ENCODE measurements at places on chromosomes 7 and 10.

GRCh38 chr7:52197221-52197620 lies 838.2 kb upstream of the POM121L12 start:
- DNase-seq, result no peak

GRCh38 chr10:21976739-21977138 lies 26.8 kb downstream of the DNAJC1 start:
- no peak for DNase-seq

GRCh38 chr7:30347226-30348082 lies 63.1 kb downstream of the ZNRF2 start:
- no peak for DNase-seq

GRCh38 chr10:49143249-49143648 lies 9.4 kb upstream of the FAM170B start:
- DNase-seq, result no peak

DNA sequence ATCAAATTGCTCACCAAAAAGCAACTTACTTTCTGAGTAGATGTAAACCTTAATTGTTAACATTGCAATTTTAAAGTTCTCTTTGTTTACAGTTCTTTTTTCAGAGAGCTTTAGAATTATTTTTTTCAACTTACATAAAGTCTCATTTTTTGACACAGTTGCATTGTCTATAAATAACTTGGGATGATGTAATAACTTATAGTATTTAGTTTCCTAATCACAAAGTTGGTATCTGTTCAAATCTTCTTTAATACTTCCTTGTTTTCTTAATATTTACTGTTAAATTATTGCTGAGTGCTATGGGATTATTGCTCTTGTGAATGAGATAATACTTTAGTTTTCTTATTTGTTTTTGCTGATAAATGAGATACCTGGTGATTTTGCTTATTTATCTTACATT lies 18.9 kb upstream of the SUV39H2 start:
- DNase-seq, result no peak

GRCh38 chr10:17407047-17407446 lies 47.3 kb downstream of the ST8SIA6 start:
- no peak for DNase-seq

DNA sequence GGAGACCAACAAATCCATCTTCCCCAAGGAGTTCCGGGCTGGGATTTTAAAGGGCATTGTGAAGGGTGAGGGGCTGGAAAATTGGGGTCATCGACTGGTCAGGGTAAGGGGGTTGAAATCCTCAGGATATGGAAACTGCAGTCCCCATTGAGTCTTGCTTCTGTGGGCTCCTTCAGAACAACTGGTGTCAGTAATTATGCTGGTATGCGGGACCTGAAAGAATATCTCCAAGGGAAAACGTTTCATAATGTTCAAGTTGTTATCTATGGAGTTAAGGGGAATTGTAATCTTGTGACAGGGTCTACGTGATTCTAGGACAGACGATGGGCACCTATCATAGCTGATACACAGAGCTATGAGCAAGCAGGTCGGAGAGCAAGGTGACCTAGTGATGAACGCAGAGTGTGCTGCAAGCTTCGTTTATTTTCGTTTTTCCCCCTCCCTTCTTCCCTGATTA lies 494 bp upstream of the RHBDD2 start:
- no peak for DNase-seq

- no peak for DNase-seq
These were observed 16.4 kb upstream of the NPS start for GRCh38 chr10:127532659-127533058.

- no peak for DNase-seq
These were observed 3.6 kb downstream of the CASP7 start for GRCh38 chr10:113683300-113683699.

DNA sequence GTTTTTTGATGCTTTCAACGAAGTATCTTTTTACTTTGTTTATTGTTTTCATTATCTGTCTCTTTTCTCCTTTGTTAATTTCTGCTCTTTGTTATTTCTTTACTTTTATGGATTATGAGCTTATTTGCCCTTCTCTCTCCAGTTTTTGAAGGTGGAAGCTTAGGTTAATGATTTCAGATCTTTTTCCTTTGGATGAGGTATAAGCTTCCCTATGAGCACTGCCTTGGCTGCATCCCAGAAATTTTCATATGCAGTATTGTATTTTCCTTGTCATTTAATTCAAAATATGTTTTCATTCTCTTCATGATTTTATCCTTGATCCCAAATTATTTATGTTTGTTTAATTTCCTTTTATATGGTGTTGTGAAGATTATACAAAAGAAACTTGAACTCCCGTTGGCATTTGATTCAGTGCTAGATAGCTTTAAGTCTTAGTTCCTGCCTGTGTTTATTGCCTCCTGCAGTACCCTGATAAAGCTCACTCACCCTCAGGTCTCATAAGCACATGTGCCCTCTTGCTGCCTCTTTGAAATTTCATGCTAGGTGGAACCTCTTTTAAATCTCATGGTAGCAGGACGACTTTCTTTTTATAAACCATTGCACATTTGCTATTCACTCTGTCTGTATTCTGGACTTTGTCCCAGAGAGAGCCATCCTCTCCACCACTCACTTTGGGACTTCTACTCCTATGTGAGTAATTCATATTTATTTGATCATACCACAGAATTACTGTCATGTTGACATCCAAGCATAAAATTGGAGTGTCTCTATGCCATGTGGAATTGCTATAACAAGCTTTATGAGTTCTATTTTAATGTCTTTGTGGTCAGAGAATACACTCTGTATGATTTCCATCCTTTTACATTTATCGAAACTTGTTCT lies 23.0 kb upstream of the CEP41 start:
- no peak for DNase-seq

DNA sequence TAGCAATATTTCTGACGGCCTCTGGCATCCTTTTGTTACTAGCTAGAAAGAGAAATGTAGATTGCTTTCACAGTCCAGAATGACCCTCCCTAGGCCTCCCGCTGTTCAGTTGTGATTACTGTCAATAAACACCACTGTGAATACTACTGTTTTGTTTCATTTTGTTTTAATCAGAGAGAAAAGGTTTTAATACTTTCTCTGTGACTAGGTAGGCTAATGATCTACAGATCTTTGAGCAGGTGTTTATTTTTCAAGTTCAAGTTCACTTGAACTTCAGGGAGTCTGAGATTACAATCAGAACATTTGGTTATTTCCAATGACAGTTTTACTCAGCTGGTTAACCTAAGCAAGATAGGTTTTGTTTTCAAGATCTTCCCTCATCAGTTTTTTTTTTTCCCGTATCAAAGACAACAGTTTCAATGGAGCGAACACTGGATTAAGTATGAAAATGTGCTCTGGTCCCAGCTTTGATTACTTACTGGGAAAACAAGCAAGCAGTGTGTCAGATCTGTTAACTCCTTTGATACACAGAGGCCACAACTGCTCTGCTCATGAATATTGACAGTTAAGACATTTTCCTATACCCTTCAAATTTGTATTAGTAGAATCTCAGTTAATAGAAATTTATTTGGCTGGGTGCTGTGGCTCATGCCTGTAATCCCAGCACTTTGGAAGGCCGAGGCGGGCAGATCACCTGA lies 34.8 kb downstream of the VKORC1L1 start:
- no peak for DNase-seq

- no peak for DNase-seq
These were observed 471.4 kb downstream of the XPNPEP1 start for GRCh38 chr10:109451879-109452278.

Measured in DMS 273 treated with DMSO at 0.1 percent for 48 hours (cell line).